ENCODE measurements at places on chromosomes 6 and 20. TPM values are rescaled to one million over a fixed set of nuclear protein-coding genes. Genes with fewer than 3 reads are reported as not detected.
A peak's percentile ranks its signal among the peaks of the same experiment; 100 is the strongest.

The NKAIN2 gene
- 2.5 TPM for total RNA-seq

The PLN gene
- 239 TPM for total RNA-seq

- H3K27ac ChIP-seq = no peak overlapping the region
- no peak for DNase-seq
- H3K36me3 ChIP-seq = no peaks in the 10 kb centered on the region
Observed at GRCh38 chr6:158219228-158219627, 51.1 kb downstream of the GTF2H5 start.

GRCh38 chr6:106360989-106361430 is 493 bp downstream of the CRYBG1 start:
- peaks cover 10% of the 10 kb centered on the region for H3K27me3 ChIP-seq
- peaks cover 3% of the 10 kb centered on the region for H3K4me1 ChIP-seq
- H3K27ac ChIP-seq = no peak overlapping the region
- peak overlapping the region; percentile 61 for H3K4me3 ChIP-seq

DNA sequence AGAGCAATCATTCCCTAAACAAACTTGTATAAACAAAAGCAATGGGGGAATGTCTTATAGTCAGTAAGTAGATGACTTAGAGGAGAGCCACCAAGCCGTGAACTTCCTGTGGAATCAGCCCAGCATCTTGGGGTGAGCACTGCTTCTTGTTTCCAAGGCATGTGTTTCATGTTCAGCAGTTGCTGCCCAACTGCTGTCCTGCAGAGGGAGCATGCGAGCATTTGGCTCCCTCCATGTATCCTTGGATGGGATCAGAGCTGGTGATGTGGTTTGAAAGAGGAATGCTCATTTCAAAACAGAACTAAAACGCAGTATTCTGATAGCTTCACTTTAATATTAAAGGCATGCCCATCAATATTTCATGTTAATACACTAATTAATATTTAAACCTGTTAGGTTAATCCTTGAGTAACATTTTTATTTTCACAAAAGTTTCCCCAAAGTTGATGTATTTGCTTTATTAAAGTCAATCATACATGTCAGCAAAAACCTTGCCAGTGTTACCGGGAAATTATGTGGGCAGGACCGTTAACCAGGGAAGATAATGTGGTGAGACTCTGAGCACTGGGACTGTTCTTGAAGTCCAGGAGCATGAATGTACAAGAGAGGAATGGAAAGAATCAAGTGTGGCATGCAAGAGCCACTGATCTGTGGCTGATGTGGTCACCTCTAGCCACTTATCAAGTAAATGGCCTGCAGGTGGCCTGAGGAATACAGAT is 172.1 kb upstream of the GGTLC1 start:
- DNase-seq = peak; percentile 28
- no peak overlapping the region for H3K4me3 ChIP-seq
- H3K27ac ChIP-seq = no peak overlapping the region
- H3K36me3 ChIP-seq = no peaks in the 10 kb centered on the region
- no peaks in the 10 kb centered on the region for H3K4me1 ChIP-seq

- H3K36me3 ChIP-seq = no peaks in the 10 kb centered on the region
- H3K4me3 ChIP-seq = peak overlapping the region; percentile 29
- DNase-seq = no peak
- no peaks in the 10 kb centered on the region for H3K27me3 ChIP-seq
- no peaks in the 10 kb centered on the region for H3K4me1 ChIP-seq
- H3K27ac ChIP-seq = peak overlapping the region; percentile 53
Observed at GRCh38 chr6:125346201-125346925, 44.6 kb upstream of the HDDC2 start.

The RIMS1 gene
- total RNA-seq = 2.0 TPM

The MUC21 gene
- not detected for total RNA-seq

DNA sequence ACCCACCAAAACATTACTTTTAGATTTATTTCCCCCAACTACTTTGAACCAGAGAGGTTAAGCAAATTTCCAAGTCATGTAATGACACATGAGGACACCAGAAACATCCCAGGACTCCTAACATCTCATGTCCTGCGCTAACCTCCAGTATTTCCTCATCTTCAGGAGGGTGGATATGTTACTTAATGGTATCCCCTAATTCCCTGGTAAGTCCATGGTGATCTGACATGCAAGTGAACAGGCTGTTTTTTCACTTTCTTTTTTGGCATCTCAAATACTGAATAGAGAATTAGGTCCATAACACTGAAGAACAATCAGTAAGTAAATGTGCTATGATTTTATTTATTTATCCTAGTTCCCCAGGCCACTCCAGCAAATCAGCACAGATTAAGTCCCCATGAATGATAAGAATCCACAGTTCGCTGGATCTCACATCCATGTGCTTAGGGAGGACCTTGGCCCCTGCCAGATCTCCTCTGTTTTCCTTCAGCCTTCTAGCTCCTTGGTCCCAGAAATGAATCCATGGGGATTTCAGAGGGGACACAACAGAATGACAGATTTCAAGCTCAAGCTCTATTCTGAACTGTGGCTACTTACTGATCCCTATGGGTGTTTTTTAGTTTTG is 334.6 kb downstream of the CDC5L start:
- H3K27me3 ChIP-seq = no peaks in the 10 kb centered on the region
- no peaks in the 10 kb centered on the region for H3K4me1 ChIP-seq
- no peaks in the 10 kb centered on the region for H3K36me3 ChIP-seq

DNA sequence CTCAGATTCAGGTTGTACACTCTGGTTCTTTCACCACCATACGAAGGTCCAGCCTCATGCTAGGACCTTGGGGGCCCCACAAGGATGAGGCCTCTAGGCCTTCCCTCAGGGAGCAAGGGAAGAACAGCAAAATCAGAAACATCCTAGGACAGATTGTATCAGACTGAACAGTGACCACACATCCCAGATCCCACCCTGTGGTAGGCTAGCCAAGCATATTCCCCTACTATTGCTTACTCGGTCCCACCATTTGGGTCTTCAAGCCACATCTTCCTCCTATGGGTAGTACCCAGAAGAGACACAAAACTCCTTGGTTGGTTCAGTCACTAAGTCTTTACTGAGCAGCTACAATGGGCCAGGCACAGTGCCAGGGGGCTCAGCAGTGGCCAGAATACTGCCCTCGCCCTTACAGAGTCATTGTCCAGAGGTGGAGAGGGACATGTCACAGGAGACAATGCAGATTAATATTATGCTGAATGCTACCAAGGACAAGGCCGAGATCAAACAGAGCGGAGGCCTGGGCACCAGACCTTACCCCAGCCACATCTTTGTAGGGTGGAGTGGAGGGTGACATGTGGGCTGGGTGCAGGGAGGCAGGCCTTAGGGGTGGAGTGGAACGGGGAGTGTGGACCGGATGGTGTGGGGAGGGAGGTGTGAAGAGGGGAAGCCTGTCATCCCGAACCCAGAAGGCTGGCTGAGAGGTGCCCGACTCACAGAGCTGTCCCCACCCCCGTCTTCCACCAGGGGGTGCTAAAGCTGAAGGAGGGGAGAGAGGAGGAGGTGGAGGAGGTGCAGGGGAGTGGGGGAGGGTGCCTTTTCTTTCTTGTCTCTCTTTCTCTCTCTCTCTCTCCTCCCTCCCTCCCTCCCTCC is 6.8 kb upstream of the MAPK13 start:
- H3K27me3 ChIP-seq = no peaks in the 10 kb centered on the region
- H3K4me1 ChIP-seq = peaks cover 4% of the 10 kb centered on the region
- H3K4me3 ChIP-seq = no peak overlapping the region
- H3K36me3 ChIP-seq = peaks cover 5% of the 10 kb centered on the region

The AK9 gene
- total RNA-seq = 6.5 TPM

The C4A gene
- total RNA-seq = 5.6 TPM

The TRAM2 gene
- 5.7 TPM for total RNA-seq

The CTSA gene
- total RNA-seq = 47.8 TPM

- peaks cover 5% of the 10 kb centered on the region for H3K4me1 ChIP-seq
- no peak for DNase-seq
- peaks cover 6% of the 10 kb centered on the region for H3K27me3 ChIP-seq
Observed at GRCh38 chr6:153101461-153101860, 29.6 kb downstream of the RGS17 start.

GRCh38 chr6:136351518-136352110 is 62.0 kb upstream of the BCLAF1 start:
- H3K36me3 ChIP-seq = no peaks in the 10 kb centered on the region
- H3K27ac ChIP-seq = no peak overlapping the region
- no peak for DNase-seq
- H3K4me1 ChIP-seq = no peaks in the 10 kb centered on the region
- no peak overlapping the region for H3K4me3 ChIP-seq
- no peaks in the 10 kb centered on the region for H3K27me3 ChIP-seq

DNA sequence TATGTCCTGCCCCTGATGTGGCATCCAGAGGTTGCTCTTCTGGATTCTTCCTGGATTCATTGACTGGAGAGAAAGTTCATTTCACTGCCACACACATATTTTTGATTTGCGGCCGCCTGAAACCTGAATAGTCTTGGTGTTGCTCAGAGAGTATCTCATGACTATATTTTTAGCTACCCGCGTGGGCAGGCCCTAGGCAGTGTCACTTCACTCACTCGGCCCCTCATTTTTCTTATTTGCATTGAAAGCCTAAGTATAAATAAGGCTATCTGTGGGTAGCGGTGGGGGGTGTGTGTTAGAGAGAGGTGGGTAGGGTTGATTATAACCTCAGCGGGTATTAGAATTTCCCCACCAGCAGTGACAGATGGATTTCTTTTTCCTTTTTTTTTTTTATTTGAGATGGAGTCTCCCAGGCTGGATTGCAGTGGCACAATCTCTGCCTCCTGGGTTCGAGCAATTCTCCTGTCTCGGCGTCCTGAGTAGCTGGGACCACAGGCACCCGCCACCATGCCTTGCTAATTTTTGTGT is 113.5 kb downstream of the JARID2 start:
- no peaks in the 10 kb centered on the region for H3K36me3 ChIP-seq
- DNase-seq = no peak
- H3K4me3 ChIP-seq = peak overlapping the region; percentile 19
- peak overlapping the region; percentile 84 for H3K27ac ChIP-seq
- H3K27me3 ChIP-seq = no peaks in the 10 kb centered on the region

The PGC gene
- total RNA-seq = not detected

GRCh38 chr6:24658573-24659560 is 7.8 kb downstream of the TDP2 start:
- no peaks in the 10 kb centered on the region for H3K27me3 ChIP-seq
- DNase-seq = no peak
- H3K27ac ChIP-seq = peak overlapping the region; percentile 11
- no peaks in the 10 kb centered on the region for H3K36me3 ChIP-seq
- peaks cover 9% of the 10 kb centered on the region for H3K4me1 ChIP-seq

DNA sequence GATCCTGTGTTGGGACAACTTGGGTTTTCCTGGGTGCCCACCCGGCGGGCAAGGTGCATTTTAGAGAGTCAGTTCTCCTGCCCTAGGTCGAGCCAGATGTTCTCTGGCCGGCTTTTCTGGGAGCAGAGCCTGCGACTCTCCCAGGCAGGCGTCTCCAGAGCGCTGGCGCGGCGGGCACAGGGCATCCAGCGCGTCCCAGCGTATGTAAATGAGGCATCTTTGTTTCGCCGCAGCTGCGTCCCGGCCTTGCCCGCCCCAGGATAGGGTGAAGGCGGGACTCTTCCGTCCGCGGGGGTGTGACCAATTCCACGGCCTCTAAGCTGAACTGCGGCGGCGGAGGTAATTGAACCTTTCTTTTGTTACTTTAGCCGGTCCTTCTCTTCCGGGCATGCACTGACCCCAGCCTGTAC is 9.1 kb downstream of the GRIK2 start:
- H3K27me3 ChIP-seq = peaks cover 62% of the 10 kb centered on the region
- H3K36me3 ChIP-seq = no peaks in the 10 kb centered on the region
- DNase-seq = peak; percentile 36
- H3K4me1 ChIP-seq = no peaks in the 10 kb centered on the region

DNA sequence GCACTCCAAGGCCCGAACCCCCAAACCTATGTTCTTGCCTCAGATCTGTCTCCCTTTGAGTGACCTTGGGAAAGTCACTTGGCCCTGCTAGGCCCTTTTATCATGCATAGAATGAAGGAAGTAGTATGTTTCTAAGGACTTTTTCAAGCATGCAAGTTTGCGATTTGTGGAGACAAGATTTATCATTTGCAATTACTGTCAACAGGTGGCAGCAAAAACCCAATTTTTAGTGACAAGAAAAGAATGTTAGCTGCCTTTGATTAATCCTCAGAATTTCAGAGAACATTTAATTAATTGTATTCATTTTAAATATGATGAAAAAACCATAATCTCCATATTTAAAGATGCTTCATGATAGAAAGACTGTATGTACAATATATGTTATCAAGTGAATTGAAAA is 28.3 kb upstream of the PREP start:
- H3K27me3 ChIP-seq = no peaks in the 10 kb centered on the region
- H3K4me3 ChIP-seq = no peak overlapping the region
- H3K27ac ChIP-seq = no peak overlapping the region
- no peaks in the 10 kb centered on the region for H3K36me3 ChIP-seq
